ENCODE measurements at places on chromosomes 2 and 18. TPM values are rescaled to one million over a fixed set of nuclear protein-coding genes. Genes with fewer than 3 reads are reported as not detected.

ERBB4 gene
- total RNA-seq, result 8.9 TPM

IL1R1 gene
- total RNA-seq, result 47.0 TPM

ZNF519 gene
- 3.8 TPM for total RNA-seq

AQP12A gene
- total RNA-seq, result not detected

NMUR1 gene
- not detected for total RNA-seq

OTOS gene
- total RNA-seq, result not detected

MRPS9 gene
- total RNA-seq, result 64.0 TPM

SCN1A gene
- total RNA-seq, result 0.34 TPM

Data from heart right ventricle (tissue), 16 donors.